ENCODE measurements at places on chromosomes 1 and 21.

- peak; percentile 94 for DNase-seq
These were observed 5.7 kb downstream of the LRRC71 start for GRCh38 chr1:156926175-156926574.

DNA sequence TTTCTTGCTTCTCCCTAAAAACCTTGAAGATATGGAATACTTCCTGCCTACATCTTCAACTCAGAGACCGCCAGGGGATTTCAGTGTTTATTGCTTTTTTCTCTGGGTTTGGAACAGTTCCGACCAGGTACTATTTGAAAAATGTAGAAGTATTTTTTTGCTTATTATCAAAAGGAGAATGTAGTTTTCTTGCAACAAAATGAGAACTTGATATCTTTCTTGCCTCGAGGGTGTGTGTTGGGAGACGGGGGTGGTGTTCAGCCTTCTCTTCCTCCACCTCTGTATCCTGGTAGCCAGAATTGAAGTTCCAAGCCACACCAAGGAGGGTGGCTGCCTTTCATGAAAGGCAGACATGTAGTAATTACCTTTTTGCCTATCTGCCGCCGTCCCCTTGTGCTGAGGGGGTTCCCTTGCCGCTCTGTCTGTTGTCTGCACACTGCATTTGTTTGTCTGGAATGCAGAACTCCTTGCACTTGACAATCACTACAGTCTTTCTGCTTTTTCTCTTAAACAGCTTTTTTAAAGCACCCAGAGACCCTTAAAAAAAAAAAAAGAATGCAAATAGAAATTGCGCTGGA, 212.1 kb downstream of the PBX1 start:
- no peak for DNase-seq

- no peak for DNase-seq
These were observed 13.7 kb downstream of the SLC45A3 start for GRCh38 chr1:205666372-205667166.

GRCh38 chr1:219582865-219583264, 30.0 kb downstream of the ZC3H11B start:
- DNase-seq: no peak

DNA sequence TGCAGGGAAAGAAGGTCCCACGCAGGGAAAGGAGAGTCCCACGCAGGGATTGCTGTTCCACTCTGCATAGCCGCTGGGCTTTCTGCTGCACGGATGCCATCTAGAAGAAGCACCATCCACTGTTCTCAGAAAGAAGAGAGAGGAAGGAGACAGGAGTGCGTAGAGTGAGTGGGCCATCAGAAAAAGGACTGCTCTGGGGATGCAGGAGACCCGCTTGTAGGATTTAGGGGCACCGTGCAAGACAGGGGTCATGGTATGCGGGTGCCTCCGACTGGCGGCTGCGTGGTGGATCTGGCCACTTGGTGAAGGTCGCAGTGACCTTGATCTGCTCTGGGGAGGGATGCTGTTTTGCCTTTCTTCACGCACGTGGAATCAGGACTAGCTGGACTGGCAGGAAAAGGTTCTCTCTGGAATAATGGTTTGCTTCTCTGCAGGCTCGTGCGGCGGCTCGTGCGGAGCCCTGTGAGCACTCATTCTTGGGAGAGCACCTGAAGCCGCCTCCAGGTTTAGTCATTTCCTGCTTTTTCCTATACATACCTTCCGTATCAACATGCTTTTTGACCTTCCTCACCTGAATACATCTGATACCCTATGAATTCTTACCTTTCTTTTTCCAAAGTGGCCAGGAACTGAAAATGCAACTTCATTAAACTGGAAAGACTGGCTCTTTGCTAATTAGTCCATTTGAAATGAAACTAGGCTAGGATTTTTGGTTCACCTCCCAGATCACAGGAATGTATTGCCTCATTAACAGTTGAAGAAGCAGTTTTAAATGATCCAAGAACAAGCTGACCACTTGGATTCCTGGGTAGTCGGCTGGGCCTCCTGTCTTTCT, 181.6 kb downstream of the KIF26B start:
- peak; percentile 75 for DNase-seq

- no peak for DNase-seq
These were observed 417.9 kb downstream of the PTBP2 start for GRCh38 chr1:97139512-97139911.

DNA sequence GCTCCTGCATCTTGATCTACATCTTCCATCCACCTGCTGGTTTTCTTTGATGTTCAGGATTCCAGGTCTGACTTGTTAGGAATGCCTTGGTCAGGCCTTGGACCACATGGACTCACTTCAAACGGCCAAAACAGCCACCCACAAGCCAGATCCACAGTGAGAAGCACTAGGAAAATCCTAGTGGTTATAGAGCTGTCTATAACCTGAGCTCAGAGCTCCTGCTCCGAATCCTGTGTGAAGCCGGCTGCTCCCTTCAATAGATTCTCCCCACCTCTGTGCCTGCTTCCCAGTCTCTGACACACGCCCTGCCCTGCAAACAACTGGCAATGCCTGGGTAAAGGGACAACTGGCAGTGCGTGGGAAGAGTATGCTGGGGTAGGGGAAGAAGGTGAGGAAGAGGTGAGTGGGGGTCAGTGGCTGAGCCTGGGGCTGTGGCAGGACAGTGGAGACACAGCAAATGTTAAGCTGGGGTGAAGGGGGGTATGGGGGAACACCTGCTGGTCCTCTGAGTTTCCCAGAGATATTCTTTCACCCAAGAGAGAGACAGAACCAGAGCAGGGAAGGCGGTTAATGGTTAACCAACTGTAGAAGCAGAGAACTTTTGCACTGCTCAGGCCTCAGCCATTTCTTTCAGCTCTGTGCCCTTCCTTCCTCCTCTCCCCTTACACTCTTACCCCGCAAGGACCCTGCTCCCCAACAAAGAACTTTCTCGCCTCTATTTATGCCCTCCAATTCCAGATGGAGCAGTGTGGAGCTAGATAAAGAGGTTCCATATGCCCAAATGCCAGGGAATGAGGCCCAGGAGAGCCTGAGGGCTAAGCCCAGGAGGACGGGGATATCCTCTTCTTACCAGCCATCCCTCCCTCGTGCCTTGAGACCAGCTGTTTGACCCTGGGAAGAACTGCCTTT, 4.5 kb downstream of the PLXNA2 start:
- DNase-seq: no peak

- DNase-seq: no peak
These were observed 13.8 kb upstream of the SYDE2 start for GRCh38 chr1:85214654-85215053.

Measured in thyroid gland (tissue), 4 donors.